ENCODE measurements at places on chromosomes 3 and 15.

DNA sequence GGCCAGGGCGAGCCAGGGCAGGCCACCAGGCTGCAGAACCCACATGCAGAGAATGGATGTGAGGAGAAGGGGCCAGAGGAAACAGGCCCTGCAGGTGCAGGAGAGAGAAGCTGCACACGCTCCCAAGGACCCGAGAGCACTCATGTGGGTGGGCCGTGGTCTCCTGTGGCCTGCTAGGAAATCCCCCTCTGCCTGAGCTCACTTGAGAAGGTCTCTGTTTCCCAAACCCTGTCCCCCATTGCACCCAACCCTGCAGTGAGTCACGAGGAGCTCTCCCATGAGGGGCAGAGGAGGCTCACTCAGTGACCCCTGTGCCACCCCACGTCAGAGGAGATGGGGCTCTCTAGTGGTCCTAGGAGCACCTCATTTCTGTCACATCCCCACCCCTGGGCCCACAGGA is 111.1 kb downstream of the KLF13 start:
- no peak for DNase-seq

DNA sequence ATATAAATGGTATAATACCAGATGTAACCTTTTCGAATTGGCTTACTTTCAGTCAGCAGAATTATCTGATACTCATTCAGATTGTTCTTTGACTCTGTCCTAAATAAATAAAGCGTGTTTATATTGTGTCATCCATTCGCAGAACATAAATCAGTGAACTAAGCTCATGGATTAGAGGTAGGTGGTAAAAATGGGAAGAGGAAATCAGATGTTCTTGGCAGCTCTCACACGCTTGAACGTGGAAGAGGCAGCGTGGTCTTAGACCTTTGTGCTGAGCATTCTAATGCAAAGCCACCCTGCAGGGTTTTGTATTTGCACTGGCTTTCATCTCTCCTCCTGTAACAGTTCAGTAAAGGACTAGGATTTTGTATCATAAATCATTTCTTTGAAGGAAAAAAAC is 441.4 kb downstream of the GABRG3 start:
- no peak for DNase-seq

GRCh38 chr3:100419406-100419805 is 18.1 kb downstream of the LNP1 start:
- DNase-seq = no peak

DNA sequence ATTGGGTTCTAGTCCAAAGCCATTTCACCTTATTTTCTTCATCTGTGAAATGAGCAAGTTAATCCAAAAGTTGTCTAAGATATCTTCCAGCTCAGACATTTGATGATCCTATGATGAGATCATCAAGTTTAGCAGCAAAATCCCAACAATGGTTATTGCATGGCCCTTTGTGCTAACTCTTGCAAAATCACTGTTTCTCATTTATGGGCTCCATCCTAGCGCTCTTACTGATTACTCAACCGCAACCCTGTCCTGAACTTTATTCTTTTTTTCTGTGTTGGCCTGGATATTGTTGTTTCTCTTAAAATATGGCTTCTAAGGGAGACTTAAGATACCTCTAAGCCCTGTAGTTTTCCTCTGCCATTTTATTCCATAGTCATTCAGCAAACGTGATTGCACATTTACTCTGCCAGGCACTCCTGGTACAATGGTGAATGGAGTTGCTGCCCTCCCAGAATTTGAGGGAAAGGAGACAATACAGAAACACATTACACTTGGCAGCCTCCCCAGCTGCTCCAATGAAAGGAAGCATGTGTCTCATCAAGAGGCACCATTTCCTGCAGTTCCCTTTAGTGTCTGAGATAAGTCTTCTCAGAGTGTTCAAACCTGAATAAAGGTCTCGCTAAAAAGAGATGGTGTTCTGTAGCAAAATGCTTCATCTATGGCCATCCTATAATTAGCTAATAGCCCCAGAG is 4.4 kb downstream of the GXYLT2 start:
- peak; percentile 83 for DNase-seq

- DNase-seq = no peak
Measured at GRCh38 chr15:87669846-87670245, 586.7 kb downstream of the NTRK3 start.

- no peak for DNase-seq
Measured at GRCh38 chr15:20645956-20646355, 104.4 kb upstream of the GOLGA6L6 start.

DNA sequence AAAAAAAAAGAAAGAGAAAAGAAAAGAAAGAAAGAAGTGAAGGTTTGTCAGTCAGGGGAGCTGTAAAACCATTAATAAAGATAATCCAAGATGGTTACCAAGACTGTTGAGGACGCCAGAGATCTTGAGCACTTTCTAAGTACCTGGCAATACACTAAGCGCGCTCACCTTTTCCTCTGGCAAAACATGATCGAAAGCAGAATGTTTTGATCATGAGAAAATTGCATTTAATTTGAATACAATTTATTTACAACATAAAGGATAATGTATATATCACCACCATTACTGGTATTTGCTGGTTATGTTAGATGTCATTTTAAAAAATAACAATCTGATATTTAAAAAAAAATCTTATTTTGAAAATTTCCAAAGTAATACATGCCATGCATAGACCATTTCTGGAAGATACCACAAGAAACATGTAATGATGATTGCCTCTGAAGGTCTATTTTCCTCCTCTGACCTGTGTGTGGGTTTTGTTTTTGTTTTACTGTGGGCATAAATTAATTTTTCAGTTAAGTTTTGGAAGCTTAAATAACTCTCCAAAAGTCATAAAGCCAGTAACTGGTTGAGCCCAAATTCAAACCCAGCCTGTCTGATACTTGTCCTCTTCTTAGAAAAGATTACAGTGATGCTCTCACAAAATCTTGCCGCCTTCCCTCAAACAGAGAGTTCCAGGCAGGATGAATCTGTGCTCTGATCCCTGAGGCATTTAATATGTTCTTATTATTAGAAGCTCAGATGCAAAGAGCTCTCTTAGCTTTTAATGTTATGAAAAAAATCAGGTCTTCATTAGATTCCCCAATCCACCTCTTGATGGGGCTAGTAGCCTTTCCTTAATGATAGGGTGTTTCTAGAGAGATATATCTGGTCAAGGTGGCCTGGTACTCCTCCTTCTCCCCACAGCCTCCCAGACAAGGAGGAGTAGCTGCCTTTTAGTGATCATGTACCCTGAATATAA is 2.0 kb downstream of the B2M start:
- DNase-seq = no peak

DNA sequence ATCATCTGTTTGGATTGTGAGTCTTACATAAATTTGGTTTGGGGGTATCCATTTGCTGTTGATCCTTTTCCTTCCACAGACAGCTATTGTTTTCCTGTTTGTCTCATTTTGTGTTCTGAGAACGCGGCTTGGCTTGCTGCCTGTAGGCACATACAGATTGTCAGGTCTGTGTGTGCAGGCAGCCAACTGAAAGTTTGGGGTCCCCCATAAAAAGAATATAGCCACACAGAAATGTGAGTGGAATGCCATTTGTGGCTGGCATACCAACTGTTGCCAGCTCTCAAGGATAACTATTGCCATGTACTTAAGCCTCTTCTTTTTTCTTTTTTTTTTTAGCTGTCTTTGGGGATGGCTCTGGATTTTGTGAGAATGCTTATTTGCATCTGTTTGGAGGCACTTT is 1308.0 kb downstream of the ROBO1 start:
- DNase-seq = no peak

GRCh38 chr3:30122359-30122758 is 484.0 kb upstream of the TGFBR2 start:
- DNase-seq = no peak

- DNase-seq = peak; percentile 47
Measured at GRCh38 chr3:65439641-65440284, 599.0 kb downstream of the MAGI1 start.

DNA sequence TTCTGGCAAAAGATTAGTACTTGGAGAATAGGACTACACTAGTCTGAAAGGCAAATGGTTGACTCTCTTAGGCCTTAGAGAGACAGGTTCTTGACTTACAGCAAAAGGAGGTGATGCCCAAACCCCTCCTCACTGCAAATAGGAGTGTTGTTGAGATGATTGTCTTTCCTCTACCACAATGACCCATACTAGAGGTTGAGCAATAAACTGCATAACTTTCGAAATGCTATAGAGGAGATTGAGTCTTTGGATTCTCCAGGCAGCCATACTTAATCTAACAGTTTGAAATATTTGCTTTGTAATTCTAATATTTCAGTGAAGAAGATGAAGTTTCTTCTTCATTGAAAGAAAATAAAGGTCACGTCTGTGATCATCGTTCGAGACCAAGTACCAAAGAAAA is 498.5 kb upstream of the GBE1 start:
- DNase-seq = no peak

DNA sequence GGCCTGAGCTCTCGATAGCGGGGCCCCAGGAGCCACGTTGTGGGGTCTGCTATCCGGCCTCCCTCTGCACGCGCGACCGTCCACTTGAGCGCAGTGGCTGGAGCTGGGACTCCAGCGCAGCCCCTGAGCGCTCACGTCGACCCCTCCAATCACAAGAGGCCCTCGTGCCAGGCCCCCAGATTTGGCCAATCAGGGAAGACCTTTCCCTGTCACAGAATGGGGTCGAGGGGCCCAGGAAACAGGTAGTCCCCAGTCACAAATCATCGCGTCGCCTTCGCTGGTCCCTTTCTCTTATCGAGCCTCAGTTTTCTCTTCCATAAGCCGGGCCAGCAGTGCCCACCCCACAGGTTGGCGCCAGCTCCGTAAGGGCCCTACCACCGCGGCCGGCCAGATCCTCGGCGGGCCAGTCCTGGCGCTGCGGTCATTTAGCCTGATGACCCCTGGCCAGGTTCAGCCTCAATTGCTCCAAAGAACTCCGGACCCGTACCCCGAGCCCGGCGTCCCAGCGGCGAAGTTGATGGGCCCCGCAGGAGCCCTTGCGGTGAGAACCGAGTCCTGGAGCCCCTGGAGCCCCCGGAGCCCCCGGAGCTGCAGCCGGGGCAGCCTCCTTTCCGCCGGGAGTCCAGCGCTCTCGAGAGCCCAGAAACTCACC is 435 bp downstream of the ALDH1L1 start:
- DNase-seq = no peak

GRCh38 chr3:49377483-49377882 is 19.3 kb upstream of the GPX1 start:
- DNase-seq = no peak

- no peak for DNase-seq
Measured at GRCh38 chr15:66675446-66675845, 26.6 kb upstream of the SMAD6 start.

DNA sequence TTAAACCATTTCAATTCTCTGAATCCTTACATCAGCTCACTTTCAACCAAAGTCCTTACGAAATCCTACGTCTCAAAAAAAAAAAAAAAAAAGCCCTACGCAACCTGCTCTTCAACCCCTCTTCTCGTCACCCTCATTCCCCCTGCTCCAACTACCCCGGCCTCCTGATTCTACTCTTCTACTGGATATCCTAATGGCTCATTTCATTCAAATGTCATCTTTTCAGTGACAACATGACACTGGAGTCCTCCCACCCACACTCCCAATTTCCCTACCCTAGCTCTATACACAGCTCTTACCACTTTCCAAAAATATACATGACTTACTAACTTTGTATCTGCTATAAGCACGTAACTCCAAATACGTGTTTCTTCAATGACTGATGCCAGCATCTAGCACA is 11.5 kb downstream of the UBP1 start:
- DNase-seq = no peak

DNA sequence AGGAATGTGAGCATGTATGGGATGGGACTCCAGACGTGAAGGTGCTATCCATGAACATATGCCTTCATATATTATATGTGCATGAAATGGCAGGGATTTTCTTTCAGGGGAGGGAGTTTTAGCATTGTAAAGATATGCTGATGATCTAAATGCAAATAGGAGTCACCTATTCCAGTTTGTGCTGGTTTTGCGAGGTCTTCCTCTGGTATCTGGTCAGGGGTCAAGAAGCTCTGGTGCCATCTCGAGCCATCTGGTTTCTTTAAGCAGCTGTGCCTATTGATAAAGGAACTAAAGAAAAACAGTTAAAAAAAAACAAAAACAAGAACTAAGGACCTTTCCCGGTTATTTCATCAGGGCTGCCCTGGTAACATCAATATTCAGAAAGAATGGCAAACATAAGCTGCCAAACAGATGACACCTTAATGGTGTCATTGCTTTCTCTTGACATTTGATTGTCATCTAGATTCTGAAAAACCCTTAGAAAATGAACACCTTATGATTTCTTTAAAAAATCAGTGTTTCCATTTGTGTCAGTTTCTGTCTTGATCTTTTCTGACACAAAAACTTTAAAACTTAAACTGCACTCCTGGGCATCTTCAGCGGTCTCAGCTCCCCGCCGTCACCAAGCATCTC is 22.7 kb downstream of the APH1B start:
- DNase-seq = no peak

- no peak for DNase-seq
Measured at GRCh38 chr15:40409366-40409765, 3.8 kb downstream of the IVD start.

- no peak for DNase-seq
Measured at GRCh38 chr3:190089711-190090110, 31.0 kb downstream of the P3H2 start.

- no peak for DNase-seq
Measured at GRCh38 chr3:138724443-138724842, 110.3 kb downstream of the PIK3CB start.

DNA sequence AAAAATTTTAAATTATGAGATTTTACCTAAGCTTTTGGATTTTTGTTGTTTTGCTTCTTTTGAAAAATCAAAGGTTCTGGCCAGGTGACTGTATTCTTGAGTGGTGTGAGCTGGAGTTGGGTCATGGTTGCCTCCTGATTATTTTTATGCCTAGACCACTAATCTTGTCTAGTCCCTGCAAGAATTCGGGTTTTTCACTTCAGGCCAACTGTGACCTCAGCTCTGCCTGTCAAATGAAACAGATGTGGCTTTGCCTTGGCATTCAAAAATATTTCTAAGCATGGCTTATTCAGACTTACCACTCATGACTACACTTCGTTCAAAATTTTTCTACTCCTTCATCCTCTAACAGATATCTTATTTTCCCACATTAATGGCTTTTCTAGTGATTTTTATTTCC is 25.4 kb upstream of the CDV3 start:
- DNase-seq = no peak

GRCh38 chr15:42154956-42155355 is 1.5 kb downstream of the PLA2G4F start:
- no peak for DNase-seq

DNA sequence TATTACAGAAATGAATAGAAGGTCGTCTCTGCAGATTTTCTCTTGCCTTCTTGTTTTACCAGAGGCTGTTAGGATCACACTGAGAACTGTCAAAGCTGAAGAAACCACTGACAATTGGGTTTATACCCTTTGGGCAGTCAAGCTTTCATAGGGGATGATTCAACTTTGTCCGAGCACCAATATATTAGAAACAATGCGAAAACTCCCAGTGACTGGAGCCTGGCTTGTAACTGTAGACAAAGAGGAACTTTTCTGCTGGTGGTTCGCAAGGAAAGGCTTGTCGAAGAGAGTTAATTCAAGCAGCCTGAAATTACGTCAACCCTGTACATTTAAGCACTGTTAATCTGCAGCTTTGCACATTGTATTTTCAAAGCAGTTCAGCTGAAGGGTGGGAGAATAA is 193.2 kb upstream of the ZNF385D start:
- DNase-seq = no peak
